Activated T-cell treated with anti-CD3 and anti-CD28 coated beads, Interleukin-2, amount 50 U/mL, for 1 hour (primary cell): ENCODE measurements at places on chromosomes 1 and 21.
A peak's percentile ranks its signal among the peaks of the same experiment; 100 is the strongest.

DNA sequence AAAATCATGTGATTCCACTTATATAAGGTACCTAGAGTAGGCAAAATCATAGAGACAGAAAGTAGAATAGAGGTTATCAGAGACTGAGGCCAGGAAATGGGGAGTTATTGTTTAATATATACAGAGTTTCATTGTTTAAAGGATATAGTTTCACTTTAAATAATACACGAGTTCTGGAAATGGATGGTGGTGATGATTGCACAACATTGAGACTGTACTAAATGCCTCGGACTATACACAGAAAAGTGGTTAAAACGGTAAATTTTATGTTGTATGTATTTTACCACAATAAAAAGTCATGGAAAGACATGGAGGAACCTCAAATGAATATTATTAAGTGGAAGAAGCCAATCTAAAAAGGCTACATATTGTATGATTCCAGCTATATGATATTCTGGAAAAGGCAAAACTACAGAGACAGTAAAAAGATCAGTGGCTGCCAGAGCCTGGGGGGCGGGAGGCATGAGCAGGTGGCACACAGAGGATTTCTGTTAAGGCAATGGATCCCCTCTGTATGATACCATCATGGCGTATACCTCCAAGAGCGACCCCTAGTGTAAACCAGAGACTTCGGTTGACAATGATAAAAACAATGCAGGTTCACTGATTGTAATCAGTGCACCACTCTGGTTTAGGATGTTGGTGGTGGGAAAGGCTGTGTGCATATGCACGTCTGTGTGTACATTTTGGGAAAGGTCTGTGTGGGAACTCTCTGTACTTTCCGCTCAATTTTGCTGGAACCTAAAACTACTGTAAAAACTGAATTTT lies 7.5 kb downstream of the C1orf198 start:
- DNase-seq = no peak

DNA sequence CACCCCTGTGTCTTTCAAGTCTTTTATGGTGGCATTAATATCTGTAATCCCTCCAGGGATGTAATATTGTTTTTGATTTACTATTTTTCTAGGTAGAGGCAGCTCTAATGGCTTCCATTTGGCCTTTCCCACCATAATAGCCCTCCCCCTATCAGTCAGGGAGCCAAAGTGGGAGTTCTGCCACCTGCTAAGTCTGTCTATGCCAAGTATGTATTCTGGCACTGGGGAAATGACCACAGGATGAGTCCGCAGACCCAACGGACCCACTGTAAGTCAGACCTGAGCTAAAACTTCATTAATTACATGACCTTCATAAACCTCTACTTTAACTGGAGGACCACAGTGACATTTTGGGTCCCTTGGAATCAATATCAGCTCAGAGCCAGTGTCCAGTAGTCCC lies 77.1 kb downstream of the GBP6 start:
- DNase-seq = no peak

DNA sequence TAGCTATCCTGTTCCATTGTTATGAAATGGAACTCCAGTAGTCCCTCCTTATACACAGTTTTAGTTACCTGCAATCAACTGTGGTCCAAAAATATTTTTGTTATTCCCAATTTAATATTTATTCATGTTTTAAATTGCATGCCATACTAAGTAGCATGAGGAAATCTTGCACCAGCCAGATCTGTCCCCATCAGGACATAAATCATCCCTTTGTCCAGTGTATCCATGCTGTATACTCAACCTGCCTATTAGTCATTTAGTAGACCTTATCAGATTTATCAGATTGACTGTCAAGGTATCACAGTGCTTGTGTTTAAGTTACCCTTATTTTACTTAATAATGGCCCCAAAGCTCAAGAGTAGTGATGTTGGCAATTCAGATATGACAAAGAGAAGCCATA lies 207.9 kb upstream of the DMRTA2 start:
- no peak for DNase-seq

DNA sequence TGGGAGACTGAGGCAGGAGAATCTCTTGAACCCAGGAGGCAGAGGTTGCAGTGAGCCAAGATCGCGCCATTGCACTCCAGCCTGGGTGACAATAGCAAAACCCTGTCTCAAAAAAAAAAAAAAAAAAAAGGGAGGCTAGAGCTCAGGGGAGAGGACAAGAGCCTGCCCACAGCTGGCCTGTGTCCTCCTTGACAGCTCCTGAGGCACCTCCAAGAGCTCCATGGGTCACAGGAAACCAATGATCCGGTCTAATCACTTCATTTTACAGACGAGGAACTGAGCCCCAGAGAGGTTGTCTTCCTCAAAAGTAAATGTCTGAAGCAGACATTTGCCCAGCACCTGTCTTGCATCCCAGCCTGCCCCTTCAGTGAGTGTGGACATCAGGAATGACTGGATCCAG lies 49.4 kb downstream of the NID1 start:
- DNase-seq = no peak

DNA sequence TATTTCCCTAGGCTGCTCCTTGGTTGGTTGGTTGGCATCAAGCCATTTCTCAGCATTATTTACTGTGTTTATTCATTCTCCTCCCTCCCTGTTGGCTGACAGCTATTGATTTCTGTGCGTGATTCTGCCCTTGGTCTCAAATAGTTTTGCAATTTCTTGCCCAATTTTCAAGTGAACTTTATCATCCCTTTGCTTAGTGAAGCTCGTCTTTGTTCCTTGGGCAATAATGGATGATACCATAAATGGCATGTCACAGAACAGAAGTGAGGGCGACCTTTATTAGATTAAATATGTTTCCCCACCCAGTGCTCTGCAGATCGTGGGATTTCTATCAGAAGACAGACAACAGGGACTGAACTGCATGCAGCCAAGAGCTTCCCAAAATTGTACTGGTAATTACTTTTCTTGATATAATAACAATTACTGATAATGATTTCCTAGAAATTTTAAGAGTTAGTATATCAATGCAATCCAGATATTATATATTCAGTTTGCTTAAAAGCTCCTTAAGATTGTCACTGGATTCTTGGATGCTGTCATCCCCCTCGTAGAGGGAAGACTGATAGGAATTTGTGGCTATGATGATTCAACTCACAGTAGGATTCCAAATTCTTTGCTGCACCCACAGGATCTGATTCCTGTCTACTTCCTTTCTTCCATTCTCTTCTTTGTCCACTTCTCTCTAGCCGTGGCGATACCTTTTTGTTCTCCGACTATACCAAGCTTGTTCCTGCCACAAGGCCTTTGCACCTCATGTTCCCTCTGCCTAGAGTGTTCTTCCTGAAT lies 122.1 kb upstream of the KAZN start:
- DNase-seq = no peak

DNA sequence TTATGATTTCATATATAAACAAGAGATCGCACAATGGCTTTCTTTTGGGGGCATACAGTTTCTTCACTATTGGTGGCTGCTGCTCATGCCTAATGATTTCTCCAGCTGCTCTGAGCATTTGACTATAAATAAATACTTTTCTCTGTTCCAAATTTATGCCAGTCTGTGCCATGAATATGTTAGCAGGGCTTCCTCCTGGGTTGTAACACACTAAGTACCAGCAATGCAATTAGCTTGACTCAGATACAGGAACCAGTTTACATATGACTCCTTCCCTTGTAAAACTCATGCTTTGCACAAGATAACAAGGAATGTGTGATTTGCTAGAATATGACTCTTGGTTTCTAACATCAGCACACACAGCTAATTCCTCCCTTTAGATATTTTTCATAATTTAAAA lies 1629.7 kb downstream of the NCAM2 start:
- no peak for DNase-seq

- no peak for DNase-seq
Observed at GRCh38 chr1:183310753-183311479, 107.3 kb downstream of the NMNAT2 start.

GRCh38 chr1:10621906-10622305 lies 147.2 kb downstream of the PEX14 start:
- DNase-seq = peak; percentile 4

- DNase-seq = no peak
Observed at GRCh38 chr1:201625226-201625761, 86.4 kb downstream of the NAV1 start.

DNA sequence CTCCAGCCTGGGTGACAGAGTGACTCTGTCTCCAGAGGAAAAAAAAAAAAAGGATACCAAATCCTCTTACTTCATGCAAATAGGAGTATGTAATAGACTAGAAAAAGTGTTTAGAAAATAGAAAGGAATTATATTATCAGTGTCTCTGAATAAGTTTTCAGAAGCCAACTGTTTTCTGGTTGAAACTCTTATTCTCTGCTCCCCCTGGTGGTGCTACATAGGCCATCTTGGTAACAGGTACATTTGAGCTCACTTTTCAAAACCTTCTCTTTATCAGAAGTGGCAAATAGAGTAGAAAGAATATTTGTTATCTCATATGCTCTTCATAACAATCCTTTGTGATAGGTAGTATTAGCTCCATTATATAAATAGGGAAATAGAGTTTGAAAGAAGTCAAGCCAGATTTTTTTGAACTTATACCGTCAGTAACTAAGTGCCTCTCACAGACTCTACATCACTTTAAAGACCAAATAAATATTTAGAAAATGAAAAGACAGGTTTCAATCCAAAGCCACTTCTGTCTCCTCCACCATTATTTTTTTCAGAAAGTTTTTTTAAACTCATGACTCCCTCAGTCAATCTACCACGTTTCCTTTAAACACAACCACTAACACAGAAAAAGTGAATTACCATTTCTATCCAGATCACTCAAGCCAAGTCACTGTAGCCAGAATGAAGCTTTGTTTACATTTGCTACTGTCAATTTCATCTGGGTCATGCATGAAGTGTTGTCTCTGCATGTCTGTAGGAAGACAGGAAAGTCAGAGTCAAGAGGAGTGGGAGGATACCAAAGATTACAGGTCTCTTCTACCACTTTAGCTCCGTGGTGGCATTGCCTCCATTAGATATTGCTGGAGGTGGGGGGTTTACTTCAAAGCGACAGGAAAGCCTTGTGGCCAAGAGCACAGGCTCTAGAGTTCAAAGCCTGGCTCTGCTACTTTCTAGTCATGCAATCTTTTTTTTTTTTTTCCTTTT lies 45.6 kb downstream of the IL23R start:
- DNase-seq = no peak

- no peak for DNase-seq
Observed at GRCh38 chr1:29828526-29829447, 592.5 kb downstream of the PTPRU start.

GRCh38 chr1:186530109-186530508 lies 69.2 kb upstream of the PDC start:
- no peak for DNase-seq

DNA sequence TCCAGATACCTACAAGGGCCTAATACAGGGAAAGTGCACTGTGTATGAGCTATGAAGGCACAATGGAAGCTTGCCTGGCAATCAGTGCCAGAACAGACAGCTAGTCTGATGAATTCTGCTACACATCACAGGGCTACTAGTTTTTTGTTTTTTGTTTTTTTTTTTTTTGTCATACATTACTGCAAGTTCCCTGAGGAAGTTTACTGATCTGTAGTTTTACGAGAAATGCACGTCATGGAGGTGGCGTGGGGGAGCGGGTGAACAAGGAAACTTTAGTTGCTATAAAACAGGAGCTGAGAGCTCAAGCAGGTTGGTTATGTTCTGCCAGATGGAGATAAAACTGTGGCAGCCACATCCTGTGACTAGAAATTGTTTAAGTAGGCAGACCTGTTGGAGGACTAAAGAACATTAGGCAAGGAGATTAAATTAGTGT lies 17.7 kb downstream of the PTPRC start:
- peak; percentile 79 for DNase-seq

GRCh38 chr21:44947930-44948331 lies 8.1 kb downstream of the SLX9 start:
- DNase-seq = no peak

- DNase-seq = no peak
Observed at GRCh38 chr1:236302941-236303340, 21.2 kb upstream of the ERO1B start.

GRCh38 chr1:56370513-56370912 lies 208.8 kb downstream of the PLPP3 start:
- no peak for DNase-seq

DNA sequence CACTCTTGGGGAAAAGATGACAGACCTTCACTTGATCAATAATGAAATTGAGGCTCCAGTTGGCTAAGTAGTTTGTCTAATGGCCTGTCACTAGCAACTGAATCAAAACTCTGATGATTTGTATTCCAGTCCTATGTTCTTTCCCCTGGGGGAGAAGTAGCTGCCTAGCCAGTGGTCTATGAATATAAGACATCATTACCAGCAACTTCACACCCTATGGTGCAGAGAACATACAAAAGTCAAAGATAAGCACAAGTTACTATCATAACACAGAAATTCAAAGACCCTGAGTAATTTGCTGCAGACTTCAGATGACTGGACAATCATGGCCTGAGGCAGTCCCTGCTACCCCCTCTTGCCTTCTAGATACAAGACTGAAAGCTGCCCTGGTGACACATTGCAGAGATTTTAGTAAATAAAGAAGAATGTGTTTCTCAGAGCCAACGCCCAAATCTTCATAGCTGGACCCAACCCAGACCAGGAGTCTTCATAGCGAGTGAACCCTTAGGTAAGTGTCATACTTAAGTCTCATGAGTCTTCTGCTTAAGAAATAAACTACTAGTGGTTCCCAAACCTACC lies 993 bp downstream of the PDZK1 start:
- no peak for DNase-seq

GRCh38 chr1:182149411-182149965 lies 88.0 kb upstream of the ZNF648 start:
- DNase-seq = no peak

DNA sequence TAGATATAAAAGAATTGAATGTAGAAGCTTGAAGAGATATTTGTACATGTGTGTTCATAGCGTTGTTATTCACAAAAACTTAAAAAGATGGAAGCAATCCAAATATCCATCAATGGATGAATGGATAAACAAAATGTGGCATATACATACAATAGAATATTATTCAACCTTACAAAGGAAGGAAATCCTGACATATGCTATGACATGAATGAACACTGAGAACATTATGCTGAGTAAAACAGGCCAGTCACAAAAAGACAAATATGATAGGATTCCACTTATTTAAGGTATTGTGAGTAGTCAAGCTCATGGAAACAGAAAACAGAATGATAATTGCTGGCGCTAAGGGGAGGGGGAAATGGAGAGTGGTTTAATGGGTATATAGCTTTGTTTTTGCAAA lies 47.0 kb upstream of the DYRK1A start:
- no peak for DNase-seq

GRCh38 chr1:41014871-41015270 lies 6.7 kb downstream of the SLFNL1 start:
- no peak for DNase-seq
